ENCODE measurements at places on chromosomes 1 and 21.

GRCh38 chr1:21956720-21957552 lies 19.8 kb upstream of the HSPG2 start:
- no peak for DNase-seq

DNA sequence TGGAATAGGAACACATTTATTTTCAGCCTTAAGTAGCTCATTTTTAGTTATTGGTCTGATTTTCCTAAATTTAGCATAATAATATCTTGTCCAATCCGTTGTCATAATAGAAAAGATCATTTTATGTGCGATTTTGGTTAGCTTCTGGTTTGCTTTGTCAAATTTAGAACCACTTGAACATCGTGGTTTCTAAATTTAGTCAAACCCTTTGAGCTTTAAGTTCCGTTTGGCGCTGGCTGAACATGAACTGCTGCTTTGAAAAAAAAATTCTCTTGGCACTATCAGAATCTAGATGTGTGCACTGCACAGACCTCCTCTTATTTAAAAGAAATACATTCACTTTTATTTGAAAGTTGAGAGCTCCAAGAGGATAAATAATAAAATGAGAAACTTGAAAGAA lies 370.6 kb downstream of the PTPRC start:
- DNase-seq = no peak

DNA sequence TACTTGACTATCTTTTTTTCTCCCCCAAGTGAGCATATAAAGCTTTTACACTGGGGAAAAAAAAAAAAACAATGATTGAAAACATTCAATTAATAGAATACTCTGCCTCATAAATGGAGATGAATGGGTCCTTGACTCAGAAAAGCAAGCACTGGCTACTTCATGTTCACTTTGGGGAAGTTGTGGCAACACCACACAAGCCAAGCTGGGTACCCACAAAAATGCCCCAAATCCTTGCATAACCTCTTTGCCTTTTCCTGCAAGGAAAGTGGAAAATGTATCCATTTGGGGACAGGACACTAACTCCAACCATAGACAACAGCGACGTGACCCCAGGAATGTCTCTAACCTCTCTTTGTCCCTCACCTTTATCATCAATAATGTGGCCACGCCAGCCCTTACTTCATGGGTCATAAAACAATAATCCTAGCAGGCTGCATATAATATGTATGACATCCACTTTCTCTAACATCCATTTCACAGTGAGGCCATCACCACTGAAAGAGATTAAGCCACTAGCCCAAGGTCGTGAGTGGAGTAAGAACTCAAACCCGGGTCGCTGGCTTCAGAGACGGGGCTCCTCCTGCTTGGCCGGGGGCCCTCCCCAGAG lies 2.3 kb downstream of the ECE1 start:
- DNase-seq = no peak

DNA sequence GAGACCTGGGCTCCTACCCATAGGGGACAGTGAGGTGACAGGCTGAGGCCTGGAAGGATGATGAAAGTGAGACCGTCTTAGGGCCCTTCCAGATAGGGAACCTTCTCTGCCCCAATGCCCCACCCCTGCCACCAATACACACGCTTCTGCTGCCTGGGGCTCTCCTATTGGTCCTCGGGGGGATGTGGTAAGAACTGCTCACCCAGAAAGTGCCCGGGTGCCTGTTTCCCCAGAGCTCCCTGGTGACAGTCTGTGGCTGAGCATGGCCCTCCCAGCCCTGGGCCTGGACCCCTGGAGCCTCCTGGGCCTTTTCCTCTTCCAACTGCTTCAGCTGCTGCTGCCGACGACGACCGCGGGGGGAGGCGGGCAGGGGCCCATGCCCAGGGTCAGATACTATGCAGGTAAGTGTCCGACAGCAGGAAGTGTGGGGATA lies 948 bp downstream of the SEMA4A start:
- DNase-seq = no peak

DNA sequence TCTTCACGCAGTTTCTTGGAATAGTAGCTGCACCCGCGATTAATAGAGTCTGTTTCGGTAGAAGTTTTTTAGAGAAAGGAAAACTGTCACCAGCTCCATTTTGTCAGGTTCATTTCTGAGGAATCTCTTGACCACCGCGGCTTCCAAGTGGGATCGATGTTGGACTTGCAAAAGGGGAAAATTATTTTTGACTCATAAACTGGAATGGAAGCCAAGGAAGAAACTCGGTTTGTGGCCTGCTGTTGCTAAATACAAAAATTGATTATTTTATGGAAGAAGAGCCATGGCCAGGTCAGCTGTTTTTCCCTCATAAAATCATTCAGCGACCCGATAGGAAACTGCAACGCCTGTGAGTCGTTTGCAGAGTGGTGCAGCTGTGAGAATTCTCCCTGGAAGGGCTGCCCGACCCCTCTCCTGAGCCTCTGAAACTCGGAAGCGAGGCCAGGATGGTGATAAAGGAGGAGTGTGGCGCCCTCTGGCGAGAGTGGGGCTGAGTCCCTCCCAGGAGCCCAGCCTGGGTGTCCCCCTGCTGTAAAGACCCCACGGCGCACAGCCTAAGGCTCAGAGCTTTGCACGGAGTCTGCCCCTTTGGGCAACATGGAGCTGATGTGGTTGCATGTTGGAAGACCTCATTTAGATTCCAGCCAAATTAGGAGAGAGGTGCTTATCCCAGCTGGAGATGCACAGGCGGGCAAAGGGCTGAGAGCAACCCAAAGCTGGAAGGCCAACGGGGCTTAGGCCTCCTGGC lies 83.6 kb upstream of the SLC25A33 start:
- DNase-seq = no peak

GRCh38 chr1:159861218-159861617 lies 1.2 kb downstream of the VSIG8 start:
- DNase-seq = no peak

Measured in coronary artery (tissue), 2 donors.